ENCODE measurements at places on chromosomes 7 and 10. TPM values are rescaled to one million over a fixed set of nuclear protein-coding genes. Genes with fewer than 3 reads are reported as not detected.

The MNX1 gene
- total RNA-seq = not detected

The PIK3CG gene
- total RNA-seq = 0.09 TPM

The PAPSS2 gene
- total RNA-seq = 147 TPM

The DRGX gene
- total RNA-seq = not detected

The SFTPA1 gene
- total RNA-seq = not detected

The ODAD2 gene
- 1.2 TPM for total RNA-seq

The HHEX gene
- 2.9 TPM for total RNA-seq

The FAM237B gene
- total RNA-seq = not detected

The SYT15B gene
- total RNA-seq = 0.57 TPM

The SPDYE2B gene
- total RNA-seq = not detected

The AOC1 gene
- not detected for total RNA-seq

All from smooth muscle cell of bladder (primary cell).